ENCODE measurements at places on chromosomes 2 and 18. TPM values are rescaled to one million over a fixed set of nuclear protein-coding genes. Genes with fewer than 3 reads are reported as not detected.

KLHL29 gene
- 1.5 TPM for polyA plus RNA-seq

FLACC1 gene
- polyA plus RNA-seq: not detected

DNA sequence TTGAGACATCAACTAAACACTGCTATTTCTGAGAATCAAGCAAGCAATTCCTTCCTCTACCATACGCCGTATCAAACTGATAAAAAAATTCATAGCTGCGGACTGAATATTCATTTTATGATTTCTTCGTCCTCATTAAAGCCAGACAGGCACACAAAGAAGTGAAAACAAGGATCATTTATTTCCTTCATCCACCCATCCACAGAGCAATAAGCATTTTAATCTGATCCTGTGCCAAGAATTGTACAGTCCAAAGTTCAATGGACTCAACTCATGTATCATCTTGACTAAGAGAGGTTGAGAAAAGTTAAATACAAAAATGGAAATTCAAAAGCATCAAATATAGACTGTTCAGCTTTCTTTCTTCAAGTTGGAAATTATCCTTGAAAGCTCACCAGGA is 19.7 kb upstream of the SNTG2 start:
- no peak for DNase-seq

- no peak for DNase-seq
Measured at GRCh38 chr18:74400813-74401212, 56.3 kb downstream of the DIPK1C start.

GRCh38 chr2:178891265-178891958 is 84.2 kb upstream of the TTN start:
- peak; percentile 70 for DNase-seq

DNA sequence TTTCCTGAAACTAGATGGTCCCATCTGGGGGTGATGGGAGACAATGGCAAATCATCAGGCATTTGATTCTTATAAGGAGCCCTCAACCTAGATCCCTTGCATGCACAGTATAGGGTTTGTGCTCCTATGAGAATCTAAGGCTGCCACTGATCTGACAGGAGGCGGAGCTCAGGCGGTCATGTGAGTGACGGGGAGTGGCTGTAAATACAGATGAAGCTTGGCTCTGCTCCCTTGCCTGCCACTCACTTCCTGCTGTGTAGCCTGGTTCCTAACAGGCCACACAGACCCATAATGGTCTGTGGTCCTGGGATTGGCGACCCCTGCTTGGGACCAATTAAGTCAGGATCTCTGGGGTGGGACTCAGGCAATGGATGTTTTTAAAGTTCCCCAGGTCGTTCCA is 293.4 kb downstream of the ZNF521 start:
- no peak for DNase-seq

LOXL3 gene
- 2.4 TPM for polyA plus RNA-seq

GRCh38 chr18:48228841-48229240 is 180.3 kb downstream of the ZBTB7C start:
- peak; percentile 47 for DNase-seq

DNA sequence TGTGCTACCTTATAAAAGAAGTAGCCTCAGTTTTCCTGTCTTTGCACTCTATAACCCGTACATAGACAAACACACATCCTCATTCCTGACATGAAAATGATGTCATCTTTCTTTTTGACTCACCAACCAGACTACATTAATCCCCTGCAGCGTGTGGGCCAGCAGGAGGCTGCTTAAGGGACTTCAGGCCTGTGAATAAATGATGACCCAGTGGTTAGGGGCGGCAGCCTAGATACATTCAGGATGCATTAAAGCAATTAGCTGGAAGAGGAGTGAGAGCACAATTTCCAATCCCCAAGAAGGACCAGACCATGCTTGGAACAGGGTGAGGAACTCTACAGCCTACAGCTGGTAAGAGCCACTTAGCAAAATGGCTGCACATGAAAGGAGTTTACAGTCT is 57.3 kb upstream of the KLF7 start:
- no peak for DNase-seq

DNA sequence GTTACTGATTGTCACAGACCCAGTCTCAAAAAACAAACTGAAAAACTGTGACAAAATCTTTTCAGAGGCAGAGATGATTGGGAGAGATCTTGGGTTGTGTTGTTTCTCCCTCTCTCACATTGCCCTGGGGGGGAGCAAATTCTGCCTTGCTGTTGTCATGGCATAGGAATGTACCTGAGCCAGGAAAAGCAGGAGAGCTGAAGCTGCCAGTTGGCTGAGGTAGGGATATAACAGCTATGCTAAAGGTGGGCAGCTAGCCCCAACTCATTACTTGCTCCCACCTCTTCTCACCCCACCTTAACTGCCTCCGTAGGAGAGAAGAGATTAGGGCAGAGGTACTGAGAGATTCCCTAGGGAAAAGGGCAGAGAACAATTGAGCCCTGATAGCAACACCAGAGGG is 299.3 kb downstream of the OSR1 start:
- peak; percentile 56 for DNase-seq

- DNase-seq: no peak
Measured at GRCh38 chr18:50638884-50639420, 79.1 kb downstream of the MAPK4 start.

SLC5A7 gene
- polyA plus RNA-seq: 0.75 TPM

DNA sequence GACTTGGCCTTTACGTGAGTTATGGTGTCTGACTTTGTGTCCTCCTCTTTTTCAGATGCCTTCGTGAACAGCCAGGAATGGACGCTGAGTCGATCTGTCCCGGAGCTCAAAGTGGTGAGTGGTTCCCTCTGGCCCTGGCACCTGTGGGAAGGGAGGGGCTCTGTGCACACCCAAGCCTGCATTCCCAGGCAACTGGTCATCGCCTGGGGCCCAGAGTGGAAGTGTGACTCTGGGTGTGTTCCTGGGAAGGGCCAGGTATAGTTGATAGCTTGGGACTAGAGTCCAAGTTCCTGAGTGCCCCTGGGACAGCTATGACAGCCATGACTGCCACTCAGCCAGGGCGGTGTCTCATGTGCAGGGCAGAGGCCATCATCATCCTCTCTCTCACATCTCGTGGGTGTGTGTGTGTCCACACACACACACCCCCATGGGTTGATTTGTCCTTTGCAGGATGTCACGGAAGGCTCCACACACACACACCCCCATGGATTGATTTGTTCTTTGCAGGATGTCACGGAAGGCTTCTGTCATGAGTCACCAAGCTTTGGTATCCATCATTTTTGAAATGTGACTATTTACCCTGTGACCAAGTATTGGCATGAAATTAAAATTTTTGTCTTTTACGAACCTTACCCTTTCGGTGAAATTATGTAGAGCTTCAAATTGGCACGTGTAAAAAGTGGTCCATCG is 215.4 kb downstream of the AGAP1 start:
- no peak for DNase-seq

DNA sequence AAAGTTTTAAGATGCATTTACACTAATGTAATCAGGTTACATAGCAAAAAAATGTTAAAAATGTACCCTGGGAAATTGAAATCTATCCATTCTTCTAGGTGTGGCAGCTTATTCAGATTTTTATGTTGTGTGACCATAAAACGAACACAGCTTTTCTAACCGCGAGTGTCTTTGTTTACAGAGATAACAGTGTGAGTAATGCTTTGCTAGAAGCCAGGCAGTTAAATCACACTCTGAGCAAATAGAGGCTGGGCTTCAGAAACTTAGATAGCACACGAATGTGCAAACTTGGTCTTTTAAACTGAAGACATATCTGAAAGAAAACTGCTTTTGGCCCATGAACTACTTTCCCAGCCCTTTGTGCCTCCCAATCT is 116.1 kb downstream of the SPTBN1 start:
- no peak for DNase-seq

DNA sequence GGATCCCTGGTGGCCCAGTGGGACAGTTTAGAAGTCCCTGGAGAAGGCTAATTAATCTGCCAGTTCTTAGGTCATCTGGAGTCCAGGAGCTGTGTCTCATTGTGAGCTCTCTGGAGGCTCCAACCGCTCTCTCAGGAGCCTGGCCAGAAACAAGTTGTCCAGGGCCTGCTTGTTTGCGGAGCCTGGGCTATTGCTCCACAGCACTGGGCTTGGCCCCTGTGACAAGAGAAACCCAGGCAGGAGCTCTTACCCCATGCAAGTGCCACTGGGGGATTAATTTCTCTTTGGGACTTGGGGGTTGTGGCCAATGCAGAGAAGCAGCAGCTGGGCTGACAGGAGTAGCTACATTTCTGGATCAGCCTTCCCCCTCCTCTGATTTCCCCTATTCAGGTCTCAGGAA is 24.5 kb upstream of the TNP1 start:
- no peak for DNase-seq

- DNase-seq: no peak
Measured at GRCh38 chr2:234464291-234464645, 32.6 kb downstream of the ARL4C start.

DNA sequence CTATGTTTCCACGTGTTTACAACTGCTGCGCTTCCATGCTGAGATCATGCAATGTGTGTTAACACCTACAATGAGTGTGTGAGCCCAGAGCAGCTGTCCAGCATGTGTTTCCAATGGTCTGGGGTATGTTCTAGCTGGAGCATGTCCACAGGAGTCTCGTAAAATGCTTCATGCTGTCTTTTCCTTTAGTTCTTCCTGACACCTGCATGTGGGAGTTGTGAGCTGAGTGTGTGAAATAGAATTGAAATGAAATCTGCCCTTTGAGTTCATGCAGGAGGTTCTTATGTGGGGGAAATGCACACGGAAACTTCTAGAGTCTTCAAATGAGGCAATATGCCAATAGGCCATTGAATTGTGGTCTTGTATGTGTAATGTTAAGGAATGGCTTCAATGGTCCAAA is 205.1 kb downstream of the RND3 start:
- DNase-seq: no peak

ABCB11 gene
- polyA plus RNA-seq: not detected

All from kidney (tissue), 22 donors.